ENCODE measurements at places on chromosomes 6 and 20. TPM values are rescaled to one million over a fixed set of nuclear protein-coding genes. Genes with fewer than 3 reads are reported as not detected.
A peak's percentile ranks its signal among the peaks of the same experiment; 100 is the strongest.

GRCh38 chr20:17935186-17935585, 33.4 kb downstream of the SNX5 start:
- DNase-seq: no peak

KCNB1 gene
- 0.37 TPM for total RNA-seq

CST1 gene
- 5.7 TPM for total RNA-seq

GRCh38 chr6:52503851-52504781, 72.7 kb downstream of the TRAM2 start:
- peak; percentile 78 for DNase-seq

DNA sequence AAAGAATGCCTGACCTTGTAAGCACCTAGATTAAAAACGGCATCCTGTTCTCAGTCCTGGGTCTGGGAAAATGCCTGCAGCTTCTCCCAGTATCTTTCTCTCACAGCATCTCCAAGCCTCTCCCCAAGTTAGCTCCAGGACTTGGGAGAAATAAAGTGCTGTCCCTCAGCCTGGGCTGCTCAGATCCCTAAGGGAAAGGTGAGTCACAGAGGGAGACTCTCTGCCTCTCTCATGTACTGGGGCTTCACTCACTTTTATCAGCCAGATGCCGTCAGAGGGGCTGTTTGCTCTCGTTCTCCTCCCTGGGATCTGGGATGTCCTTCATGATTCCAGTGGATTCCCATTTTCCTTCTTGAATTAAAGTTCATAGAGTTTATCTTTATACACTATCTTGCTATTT, 293.6 kb downstream of the COL12A1 start:
- no peak for DNase-seq

GRCh38 chr6:153038378-153039057, 36.0 kb upstream of the MTRF1L start:
- no peak for DNase-seq

DNA sequence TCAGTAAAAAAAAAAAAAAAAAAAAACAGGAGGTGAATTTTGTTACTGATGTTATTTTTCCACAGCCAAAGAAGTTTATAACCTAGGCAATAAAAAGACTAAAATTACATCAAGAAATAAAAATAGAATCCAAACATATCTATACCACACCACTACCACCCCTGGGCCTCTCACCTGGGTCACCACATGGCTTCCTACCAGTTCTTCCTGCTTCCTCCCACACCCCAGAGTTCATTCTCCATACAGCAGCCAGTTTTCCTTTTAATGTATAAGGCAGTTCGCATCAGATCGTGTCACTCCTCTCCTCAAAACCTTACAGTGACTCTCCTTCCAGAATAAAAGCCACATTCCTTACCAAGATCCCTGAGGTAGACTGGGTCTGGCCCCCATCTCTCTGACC, 23.9 kb downstream of the ROS1 start:
- no peak for DNase-seq

CUL9 gene
- 13.4 TPM for total RNA-seq

UBE2C gene
- total RNA-seq: 21.9 TPM

DNA sequence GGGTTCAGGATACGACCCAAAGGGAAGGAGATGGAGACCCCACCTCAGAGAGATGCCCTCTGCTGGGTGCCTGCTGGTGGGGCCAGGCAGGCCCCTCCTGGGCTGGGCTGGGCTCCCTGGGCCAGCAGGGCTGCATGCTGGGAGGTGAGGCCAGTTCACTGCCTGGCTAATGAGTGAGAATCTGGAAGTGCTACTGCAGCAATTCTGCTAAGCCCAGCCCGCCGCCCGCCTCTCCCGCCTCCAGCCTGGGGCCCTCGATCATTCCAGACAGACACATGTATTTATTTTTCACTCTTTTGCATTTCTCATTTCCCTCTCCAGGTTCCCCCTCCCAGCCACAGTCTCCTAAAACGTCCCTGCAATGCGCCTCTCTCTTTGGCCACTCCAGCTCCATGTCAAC, 79.6 kb downstream of the CDH22 start:
- DNase-seq: no peak

- DNase-seq: no peak
Observed at GRCh38 chr6:112752305-112752704, 405.2 kb downstream of the RFPL4B start.

KAT14 gene
- total RNA-seq: 20.6 TPM

GRM1 gene
- total RNA-seq: 0.08 TPM

DNA sequence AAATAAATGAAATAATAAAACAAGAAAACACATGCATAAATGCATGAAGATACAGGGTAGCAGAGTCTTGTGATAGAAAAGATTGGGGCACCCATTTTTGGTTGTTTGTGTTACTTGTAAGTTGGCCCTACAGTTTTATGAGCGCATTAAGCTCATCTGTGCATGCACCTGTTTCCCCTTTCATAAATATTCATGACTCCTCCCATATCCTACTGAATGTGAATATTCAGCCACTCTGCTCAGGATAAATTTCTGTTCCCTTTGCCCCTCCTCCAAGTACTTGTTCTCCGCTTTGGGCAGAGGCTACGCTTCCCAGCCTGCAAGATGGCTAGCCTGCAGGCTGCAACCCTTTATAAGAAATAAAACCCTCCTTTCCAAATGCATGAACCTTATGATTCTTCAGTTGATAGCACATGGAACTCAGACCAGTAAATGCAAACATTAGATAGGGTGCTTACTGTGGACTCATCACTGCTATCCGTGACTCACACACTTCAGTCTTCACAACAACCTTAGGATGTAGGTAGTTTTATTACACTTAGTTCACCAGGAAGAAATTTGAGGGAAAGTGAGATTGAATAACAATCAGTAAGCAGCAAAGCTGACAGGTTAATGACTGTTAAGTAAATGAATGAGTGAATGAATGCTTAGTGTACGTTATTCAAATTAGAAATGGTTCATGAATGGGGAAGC, 15.0 kb downstream of the ALDH8A1 start:
- DNase-seq: peak; percentile 42

PLCG1 gene
- total RNA-seq: 73.2 TPM

- no peak for DNase-seq
Observed at GRCh38 chr20:34246126-34246626, 5.0 kb downstream of the ASIP start.

EYS gene
- 1.4 TPM for total RNA-seq

ZC3H12D gene
- 0.50 TPM for total RNA-seq

GCNT2 gene
- 36.4 TPM for total RNA-seq

LY6G6D gene
- not detected for total RNA-seq

DNA sequence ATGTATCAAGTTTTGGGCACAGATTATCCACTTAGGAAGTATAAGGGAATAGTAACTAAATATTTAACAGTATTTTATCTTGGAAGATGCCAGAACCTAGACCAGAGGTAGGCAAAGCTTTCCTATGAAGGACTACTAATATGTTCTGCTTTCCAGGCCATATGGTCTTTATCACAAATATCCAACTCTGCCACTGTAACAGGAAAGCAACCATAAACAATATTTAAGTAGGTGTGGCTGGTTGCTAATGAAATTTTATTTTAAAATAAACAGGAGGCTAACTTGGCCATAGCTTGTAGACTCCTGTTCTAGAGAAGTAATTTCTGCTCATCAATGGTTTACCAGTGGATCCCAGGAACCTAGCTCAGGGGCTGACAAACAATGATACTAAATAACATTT, 39.4 kb downstream of the NOL7 start:
- DNase-seq: no peak

GRCh38 chr6:87152526-87152955, 2.8 kb upstream of the ZNF292 start:
- DNase-seq: peak; percentile 10

- DNase-seq: no peak
Observed at GRCh38 chr6:83462524-83462923, 31.7 kb upstream of the ME1 start.

PRKN gene
- 2.8 TPM for total RNA-seq

DNA sequence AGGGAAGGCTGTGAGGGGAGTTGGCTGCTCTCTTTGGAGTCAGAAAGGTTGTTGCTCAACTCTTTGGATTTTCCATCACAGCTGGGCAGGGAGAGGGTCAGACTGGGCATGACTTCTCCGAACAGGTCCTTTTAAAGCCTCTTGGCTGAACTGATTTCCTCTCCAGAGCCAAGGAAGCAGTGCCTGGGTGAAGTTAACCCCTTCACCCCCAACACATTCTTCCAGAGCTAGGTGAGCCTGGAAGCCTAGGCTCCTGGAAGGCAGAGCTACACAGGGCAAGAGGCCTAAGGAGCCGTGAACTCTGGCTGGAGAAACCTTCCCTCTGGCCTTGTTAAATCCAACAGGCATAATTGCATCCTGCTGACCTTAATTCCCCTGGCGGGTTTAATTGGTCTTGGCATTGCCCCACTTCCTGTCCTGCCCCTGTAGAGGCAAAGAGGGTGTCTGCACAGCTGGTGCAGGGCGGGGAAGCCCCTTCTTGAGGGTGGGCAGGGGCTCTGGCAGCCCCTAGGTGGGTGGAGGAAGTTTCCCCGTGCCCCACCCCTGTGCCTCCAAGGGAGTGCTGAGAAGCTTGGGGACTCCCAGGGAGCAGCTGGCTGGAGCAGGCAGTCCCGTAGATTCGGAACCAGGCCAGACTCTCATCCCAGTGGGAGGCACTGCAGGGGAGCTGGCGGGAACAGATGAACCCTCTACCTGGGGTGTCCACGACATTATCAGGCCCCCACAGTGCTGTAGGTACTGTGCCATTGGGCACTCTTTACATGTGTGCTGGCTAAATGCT, 3.6 kb upstream of the MYLK2 start:
- DNase-seq: peak; percentile 16

C6orf58 gene
- total RNA-seq: not detected

GRCh38 chr6:3732345-3733141, 19.0 kb downstream of the PXDC1 start:
- peak; percentile 90 for DNase-seq

LPA gene
- total RNA-seq: 1.4 TPM

- DNase-seq: no peak
Observed at GRCh38 chr6:156978948-156979347, 201.8 kb downstream of the ARID1B start.

ROS1 gene
- total RNA-seq: 2.2 TPM

ETV7 gene
- 0.88 TPM for total RNA-seq
